ENCODE measurements at places on chromosomes 11 and 22.
A peak's percentile ranks its signal among the peaks of the same experiment; 100 is the strongest.

DNA sequence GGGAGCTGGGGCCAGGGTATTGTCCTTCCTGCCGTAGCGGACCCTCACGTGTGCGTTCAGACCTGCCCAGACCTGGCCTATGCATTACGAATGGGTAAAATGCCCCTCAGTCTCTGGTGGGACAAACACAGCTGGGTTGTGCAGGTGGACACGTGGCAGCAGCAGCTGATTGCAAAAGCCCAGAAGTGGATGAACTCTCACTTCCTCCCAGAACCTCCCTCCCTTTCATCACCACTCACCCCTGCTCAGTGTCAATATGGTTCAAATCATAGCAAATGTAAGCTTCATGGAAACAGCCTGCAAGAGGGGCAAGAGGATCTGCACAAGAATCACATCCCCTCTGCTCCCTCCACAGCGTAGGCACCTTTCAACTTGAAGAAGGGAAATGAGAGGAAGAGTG, 352.1 kb downstream of the OPCML start:
- DNase-seq, result no peak

DNA sequence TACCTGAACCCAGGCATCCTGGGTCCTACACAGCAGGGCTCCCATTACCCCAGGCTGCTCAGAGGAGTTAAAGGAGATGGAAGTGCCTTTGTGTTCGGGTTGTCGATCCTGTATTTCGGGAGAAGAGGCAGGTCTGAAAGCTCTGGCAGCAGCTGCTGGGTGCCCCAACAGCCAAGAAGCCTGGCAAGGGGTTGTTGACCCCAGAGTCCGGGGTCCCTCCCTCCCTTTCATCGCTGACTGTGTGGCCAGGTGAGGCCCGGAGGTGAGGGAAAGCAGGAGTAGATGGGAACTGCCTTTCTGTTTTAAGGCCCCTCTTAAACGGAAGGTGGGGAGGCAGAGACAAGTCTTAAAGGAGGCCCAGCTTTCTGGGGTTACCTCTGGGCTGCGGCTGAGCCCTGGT, 106.0 kb upstream of the SYT13 start:
- no peak for DNase-seq

- DNase-seq, result no peak
Observed at GRCh38 chr11:3111919-3112690, 53.0 kb downstream of the OSBPL5 start.

- DNase-seq, result peak; percentile 70
Observed at GRCh38 chr11:612201-612960, 3.4 kb downstream of the IRF7 start.

- DNase-seq, result no peak
Observed at GRCh38 chr11:92527467-92527866, 302.8 kb downstream of the FAT3 start.

DNA sequence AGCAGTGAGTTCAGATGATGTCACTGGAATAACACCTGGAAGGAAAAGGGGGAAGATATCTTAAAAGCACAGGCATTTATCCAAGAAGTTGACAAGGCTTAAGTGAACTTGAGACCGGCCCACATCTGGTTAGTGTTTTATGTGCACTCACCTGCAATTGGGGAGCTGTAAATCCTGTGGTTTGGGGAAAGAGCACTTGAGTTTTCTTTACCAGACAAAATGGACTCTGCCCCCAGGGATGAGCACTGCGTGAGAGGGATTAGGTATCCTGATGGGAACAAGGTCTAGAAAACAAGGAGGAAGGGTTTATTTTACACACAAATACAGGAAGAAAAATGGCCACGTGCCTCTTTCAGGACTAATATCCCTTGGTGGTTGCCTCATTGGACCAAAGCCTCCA, 15.2 kb downstream of the E2F8 start:
- DNase-seq, result no peak

DNA sequence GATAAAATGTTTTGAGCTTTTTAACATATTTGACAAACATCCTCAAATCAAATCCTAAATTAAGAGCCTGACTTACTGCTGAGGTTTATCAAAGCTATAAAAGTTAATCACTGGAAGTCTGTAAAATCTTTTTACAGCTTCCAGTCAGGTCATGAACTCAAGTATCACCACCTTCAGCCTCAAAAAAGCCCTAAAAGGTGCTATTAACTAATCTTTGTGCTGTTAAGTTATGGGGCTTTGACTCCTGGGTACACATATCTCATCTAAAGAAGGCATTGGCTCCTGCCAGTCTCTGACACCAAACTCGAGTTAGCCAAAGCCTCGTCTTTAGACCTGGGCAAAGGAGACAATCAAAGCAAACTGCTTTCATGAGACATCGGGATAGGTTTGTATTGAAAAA, 34.0 kb upstream of the CBX6 start:
- DNase-seq, result no peak

GRCh38 chr11:45502226-45502545, 163.2 kb downstream of the CHST1 start:
- no peak for DNase-seq

DNA sequence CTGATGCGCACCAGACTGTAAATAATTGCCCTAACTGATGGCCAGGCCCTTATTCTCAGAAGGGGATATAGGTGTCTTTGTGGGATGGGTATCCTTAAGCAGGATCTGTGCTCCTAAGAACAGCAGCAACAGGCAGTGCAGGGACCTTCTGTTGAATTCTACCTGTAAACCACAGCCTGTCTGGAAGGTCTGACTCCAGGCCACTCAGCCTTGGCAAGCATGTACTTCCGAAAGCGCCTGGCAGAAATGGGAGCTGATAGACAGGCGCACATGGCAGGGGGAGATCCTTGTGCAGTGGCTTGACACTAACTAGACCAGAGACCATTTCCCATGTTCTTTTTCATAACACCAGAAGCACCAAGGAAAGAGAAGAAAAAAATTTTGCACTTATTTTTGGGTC, 59.0 kb downstream of the C22orf31 start:
- no peak for DNase-seq

DNA sequence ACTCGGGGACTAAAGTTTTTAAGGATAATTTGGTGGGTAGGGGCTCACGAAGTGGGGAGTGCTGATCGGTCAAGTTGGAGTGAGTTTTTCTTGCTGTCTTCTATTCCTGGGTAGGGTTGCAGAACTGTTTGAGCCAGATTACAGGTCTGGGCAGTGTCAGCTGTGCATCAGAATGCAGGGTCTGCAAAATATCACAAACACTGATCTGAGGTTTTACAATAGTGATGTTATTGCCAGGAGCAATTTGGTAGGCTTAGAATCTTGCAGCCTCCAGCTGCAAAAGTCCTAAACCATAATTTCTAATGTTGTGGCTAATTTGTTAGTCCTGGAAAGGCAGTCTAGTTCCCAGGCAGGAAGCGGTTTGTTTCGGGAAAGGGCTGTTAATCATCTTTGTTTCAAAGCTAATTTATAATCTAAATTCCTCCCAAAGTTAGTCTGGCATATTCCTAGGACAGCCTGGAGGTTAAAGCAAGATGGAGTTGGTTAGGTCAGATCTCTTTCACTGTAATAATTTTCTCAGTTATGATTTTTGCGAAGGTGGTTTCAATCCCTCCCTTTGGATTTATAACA, 39.7 kb upstream of the CALCA start:
- DNase-seq, result no peak

GRCh38 chr11:1260023-1260501, 37.2 kb downstream of the MUC5B start:
- no peak for DNase-seq

DNA sequence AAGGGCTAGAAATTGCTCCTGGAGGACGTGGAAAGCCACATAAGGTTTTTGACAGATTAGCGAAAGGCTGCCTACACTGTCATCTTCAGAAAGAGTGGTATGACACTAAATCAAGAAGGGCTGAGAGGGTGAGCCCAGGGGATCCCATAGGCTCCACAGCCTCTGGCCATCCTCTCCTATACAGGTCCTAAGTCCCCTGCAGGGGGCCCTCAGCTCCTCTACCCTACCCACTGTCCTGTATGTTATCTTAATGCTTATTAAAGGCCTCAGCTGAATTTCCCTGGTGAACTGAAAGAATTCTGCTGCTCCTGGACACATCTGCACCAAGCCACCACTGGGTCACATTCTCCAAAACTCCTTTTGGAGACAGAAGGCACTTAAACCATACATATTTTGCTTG, 7.9 kb downstream of the KLHL22 start:
- DNase-seq, result no peak

DNA sequence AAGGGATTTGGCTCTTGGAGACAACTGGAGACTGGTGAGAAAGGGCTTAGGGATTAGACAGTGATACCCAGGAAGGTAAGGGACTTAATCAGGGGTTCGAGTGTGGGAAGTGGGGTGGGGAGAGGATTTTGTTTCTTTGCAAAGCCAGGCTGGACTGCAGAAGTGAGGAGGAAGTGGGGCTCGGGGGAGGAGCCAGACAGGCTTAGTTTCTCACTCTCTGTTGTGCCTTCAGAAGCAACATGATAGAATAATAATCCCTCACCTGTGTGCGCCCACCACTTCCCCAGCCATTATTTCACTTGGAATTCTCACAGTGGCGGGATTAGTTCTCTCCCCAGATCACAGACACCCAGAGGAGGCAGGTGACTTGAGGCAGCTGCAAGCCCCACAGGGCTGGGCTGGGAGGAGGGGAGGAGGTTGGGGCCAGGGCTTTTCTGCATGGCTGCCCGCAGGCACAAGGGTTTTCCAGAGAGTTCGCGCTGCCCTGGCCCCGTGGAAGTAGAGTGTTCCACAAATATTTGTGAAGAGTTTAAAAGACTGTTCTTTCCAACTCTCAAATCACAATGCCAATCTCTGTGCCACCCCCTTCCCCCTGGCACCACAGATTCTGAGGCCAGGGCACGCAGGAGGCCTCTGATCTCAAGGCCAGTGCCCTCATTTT, 4.0 kb upstream of the SEC14L2 start:
- DNase-seq, result no peak

DNA sequence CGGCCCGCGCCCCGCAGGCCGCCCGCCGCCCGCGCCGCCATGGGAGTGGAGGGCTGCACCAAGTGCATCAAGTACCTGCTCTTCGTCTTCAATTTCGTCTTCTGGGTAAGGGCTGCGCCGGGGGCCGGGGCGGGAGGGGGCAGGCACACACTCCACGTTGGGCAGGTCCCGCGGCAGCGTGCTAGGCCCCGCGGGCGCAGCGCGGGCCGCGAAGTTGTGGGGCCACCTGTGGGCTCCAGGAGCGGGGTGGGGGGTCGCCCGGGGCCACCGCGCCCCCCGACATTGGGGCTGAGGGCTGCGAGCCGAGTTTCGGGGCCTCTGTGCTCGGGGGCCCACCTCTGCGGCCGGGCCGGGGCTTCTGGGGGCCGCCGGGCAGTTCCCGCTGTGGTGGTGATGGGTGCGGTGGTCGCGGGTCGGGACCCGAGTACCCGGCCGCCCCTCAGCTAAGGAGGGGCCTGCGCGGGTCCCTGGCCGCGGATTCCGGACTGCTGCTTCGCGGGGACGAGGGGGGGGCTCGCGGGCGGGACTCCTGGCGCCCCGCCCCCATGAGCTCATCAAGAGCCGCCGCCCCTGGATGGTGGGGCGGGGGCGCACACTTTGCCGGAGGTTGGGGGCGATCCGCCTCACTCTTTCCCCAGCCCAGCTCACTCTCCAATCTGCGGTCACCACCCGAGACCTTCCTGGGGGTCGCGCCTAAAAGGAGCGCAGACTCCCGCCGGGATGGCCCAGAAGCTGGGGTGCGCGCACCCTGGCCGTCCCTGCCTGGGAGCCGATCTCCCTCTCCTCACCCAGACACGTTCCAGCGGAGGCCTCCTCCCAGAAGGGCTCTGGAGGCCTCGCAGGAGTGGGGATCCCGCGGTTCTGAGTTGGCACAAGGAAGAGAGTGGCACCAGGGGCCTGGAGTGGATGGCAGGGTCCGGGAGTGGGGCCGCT, 667 bp downstream of the CD81 start:
- DNase-seq, result peak; percentile 89

GRCh38 chr11:113722221-113722620, 16.1 kb upstream of the TMPRSS5 start:
- DNase-seq, result no peak

DNA sequence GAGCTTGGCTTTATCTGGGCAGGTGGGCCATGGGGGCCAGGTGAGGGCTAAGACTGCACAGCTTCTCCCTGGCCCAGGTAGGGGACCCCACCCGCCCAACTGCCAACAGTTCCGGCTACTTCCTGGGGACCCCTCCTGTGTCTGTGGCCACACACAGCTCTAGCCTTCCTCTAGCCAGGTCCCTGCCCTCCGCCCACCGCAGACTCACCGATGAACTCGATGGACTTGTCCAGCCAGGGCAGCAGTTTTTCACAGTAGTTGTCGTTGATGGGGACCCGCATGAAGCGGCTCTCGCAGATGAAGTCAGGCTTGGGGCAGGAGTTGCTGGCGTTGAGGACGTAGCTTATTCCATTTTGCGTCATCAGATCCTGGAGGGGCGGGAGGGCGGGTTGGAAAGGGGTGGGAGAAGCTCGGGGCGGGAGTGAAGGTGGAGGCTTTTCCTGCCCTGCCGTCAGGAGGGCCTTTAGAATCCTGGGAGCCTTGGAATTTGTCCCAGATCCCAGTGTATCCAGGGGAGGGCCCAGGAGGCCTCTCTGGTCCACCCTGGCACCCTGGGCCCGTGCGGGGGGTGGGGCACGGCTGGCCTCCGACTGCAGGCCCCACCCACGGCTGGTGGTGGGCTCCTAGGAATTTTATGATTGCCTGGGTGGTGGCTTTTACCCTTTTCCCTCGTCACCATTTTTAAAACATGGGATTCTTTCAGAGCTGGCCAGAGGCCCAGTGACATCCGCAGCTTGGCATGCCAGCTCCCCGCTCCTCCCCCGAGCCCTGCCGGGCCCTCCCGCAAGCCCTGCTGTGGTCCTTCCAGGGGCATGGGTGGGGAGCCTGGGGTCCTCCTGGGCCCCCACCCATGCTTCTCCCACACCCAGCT, 13.9 kb downstream of the DUSP8 start:
- DNase-seq, result no peak

GRCh38 chr11:15093432-15093831, 20.0 kb downstream of the CALCB start:
- no peak for DNase-seq

GRCh38 chr11:66844496-66845142, 1.4 kb downstream of the RCE1 start:
- no peak for DNase-seq

DNA sequence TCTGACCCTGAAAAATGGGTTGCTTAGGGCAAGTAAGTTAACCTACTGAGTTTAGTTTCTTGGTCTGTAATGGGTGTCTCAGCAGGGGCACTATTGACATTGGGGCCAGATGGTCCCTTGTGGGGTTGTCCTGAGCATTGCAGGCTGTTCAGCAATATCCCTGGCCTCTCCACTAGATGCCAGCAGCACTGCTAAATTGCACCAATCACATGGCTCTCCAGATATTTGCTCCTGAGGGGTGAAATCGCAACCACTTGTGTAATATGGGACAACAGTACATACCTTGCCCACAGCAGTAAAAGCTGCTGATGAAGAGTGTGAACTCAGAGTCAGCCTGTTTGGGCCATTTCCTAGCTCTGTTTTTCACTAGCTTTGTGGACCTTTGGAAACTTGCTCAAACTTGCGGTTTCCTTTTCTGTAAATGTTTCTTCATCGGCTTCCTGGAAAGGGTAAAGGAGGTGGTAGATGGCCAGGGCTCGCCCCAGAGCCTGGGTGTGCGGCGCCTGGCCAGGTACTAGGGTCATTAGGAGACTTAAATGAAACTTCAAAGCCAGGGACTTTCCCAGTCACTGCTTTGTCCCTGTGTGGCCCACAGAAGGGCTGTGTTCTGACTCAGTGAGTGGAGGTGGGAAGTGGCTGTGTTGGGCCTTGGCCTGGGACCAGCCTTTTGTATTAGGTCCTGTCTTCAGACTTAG, 13.0 kb downstream of the NCF4 start:
- peak; percentile 57 for DNase-seq
